ENCODE measurements at places on chromosomes 7 and 10.

DNA sequence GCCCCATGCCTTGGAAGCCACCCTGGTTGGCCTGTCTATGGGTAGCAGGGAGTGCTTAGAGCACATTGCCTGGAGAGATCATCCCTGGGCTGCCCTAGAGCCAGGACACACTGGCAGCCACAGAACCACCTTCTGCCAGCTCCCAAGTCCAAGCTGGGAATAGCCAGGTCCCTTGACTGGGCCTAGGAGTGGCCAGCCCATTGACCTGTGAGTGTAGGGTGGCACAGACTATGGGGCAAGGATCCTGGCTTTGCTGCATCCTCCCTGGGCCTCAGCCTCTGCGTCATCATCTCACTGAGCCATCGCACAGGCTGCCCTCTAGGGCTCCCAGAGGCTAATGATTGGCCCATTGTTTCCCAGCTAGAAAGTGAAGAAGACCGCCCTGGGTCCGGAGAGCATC lies 7.0 kb downstream of the AQP1 start:
- no peak for DNase-seq

- DNase-seq = no peak
Measured at GRCh38 chr7:137606061-137606674, 240.6 kb downstream of the DGKI start.

GRCh38 chr7:115267503-115267902 lies 345.6 kb downstream of the MDFIC start:
- DNase-seq = no peak

GRCh38 chr10:70120417-70120816 lies 12.2 kb downstream of the AIFM2 start:
- no peak for DNase-seq

DNA sequence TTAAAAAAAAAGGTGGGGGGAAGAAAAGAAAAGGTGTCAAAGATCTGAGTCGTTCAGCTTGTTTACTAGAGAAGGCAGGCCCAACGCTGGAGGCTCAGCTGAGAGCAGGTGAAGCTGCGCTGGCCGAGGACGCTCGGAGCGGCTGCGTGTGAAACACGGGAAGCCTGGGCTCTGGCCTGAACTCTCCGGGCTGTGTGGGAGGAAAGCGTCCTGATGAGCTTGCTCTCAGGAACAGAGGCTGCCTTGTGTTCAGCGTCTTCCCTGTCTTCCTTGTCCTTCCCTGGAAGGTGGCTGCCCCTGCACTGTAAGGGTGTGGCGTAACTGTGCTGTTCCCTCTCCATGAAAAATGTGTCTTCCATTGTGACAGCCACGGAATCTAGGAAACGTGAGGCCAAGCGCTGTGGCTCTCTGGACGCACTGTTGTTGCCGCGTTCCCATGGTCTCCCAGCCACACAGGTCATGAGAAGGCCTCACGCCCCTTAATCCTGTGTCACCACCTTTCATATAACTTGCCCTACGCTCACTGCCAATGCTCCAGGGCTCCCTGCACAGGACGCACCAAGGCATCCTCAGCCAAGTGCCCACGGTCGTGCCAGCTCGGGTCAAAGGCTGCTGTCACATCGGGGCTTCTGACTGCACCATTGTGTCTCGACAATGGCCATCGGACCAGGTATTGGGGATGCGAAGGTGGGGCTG lies 15.8 kb downstream of the IL15RA start:
- DNase-seq = no peak

- DNase-seq = no peak
Measured at GRCh38 chr10:107122703-107123102, 41.8 kb downstream of the SORCS1 start.

- no peak for DNase-seq
Measured at GRCh38 chr7:18702071-18702829, 206.7 kb downstream of the HDAC9 start.

DNA sequence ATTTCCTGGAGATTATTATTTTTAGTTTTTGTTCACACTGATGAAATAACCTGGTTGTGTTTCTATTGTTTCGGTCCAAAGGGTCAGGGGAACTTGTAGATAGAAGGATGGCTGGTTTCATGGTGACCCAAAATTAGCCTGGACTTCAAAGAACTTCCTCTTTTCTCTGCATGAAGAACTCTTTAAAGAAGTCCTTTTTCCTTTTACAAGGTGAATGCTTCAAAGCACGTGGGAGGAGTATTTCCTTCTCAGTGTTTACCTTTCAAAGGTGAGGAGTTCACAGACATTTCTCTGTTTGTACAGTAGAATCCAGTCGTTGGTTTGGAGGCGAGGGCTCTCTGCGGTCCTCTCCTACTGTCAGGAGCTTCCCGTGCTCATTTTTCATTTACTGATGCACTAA lies 561.7 kb downstream of the GATA3 start:
- no peak for DNase-seq

- DNase-seq = no peak
Measured at GRCh38 chr10:101967713-101968112, 88.3 kb downstream of the ARMH3 start.

DNA sequence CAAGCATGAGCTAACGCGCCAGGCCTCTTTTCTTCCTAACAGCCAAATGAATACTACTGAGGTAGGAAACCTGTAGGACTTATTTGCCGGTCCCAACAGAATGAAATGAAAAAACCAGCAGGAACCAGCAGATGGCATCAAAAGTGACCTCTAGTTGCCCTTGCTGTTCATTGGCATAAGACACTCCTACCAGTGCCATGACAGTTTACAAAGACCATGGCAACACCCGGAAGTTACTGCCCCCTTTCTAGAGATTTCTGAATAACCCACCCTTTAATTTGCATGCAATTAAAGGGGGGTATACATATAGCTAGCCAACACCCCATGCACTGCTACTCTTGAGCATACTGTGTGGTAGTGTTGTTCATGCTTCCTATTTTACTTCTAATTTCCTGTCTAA lies 65.2 kb downstream of the ATE1 start:
- no peak for DNase-seq

GRCh38 chr10:49134327-49134726 lies 506 bp upstream of the FAM170B start:
- no peak for DNase-seq

DNA sequence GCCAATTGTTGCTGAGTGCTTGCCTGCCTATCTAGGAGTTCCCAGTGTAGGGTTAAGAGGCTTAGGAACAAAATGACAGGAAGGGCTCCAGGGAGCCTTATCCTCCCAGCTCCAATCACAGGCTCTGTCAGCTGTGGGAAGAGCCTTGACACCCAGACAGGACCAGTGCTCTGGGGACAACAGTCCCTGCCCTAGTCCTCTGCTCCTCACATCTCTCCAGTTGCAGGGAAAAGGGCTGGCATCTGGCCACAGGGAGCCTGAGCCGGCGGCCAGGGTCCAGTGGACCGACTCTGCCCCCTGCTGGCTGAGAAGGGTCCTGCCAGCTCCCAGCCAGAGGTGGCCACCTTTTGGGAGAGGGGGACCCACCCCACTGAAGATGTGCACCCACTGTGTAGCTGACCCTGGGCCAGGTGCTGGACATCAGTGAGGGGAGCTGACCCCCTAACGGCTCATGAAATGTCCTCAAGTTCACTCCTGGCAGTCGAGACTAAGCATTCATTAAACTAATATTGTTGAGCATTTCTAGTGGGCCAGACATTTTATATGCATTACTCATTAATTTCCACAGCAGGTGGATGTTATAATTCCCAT lies 17.6 kb downstream of the DNAJB12 start:
- peak; percentile 49 for DNase-seq

DNA sequence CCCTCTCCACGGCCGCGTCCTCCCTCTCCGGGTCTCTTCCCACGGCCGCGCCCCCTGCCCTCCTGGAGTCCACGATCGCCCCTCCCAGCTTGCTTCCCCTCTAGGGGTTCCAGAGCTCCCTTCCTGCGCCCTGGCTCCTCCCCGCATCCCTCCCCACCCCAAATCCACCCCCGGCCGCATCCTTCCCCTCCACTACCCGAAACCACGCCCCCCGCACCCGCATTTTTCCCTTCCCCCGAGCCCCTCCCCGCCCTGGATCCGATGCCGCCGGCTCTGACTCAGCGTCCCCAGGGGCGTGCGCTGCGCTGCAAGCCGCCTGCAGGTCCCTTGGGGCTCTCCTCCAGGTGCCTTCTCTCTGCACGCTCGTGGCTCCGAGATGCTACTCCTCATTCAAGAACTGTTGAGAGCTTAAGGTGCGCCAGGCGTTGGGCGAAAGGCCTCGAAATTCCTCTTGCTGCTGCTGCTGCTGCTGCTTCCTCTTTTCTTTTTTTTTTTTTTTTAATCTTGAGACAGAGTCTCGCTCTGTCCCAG lies 372 bp upstream of the TMEM130 start:
- DNase-seq = peak; percentile 46

DNA sequence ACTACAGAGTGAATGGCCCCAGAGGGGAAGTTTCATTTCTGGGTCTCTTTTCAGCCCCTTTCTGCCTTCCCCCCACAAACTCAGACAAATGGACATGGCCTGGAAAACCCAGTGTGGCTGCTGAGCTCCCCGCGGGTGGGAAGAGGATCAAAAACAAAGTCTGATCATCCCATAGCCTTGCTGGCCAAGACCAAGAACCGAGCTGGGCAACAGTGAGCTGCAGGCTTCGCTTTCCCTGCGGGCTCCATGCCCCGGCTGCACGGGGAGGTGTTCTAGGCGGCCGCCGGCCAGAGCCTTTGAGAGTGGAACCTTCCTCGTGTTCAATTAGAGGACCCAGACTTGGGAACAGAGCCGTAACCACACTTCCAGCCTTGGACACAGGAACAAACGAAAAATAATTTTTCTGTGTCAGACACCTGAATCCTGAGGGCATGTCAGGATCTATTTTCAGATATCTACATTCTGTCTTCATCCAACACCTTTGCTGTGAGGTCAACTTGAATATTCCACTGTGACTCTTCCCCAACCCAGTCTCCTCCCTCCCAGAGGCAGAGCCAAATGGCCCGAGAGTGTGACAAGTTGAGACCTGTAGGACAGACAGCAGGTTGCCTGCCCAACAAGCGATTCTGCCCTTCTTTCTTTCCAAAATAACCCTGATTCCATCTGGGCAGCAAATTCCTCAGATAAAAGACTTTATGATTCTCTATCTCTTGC lies 26.0 kb downstream of the WDR86 start:
- no peak for DNase-seq

GRCh38 chr10:8159341-8160165 lies 105.1 kb downstream of the GATA3 start:
- peak; percentile 64 for DNase-seq

DNA sequence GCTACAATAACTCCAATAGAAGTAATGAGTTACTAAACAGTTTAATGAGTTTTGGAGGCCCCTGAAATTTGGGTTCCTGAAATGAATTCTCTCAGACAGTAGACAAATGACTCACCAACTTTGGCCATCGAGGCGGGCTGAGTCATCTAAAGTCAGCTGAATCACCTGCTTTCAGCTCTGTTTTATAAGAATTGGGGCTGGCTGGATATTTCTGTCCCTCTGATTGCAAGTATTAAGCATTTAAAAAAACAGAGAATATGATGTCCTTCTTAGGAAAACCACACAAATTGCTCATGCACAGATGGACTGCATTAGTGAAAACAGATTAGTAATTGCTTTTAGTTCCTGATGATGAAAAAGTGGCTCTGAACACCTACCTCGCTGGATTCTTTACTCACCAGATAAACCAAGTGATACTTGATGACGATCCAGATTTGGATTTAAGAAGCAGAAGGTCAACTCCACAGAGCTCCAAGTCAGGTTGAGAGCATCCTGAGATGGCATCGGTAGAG lies 59.1 kb downstream of the ZNF365 start:
- DNase-seq = peak; percentile 77

DNA sequence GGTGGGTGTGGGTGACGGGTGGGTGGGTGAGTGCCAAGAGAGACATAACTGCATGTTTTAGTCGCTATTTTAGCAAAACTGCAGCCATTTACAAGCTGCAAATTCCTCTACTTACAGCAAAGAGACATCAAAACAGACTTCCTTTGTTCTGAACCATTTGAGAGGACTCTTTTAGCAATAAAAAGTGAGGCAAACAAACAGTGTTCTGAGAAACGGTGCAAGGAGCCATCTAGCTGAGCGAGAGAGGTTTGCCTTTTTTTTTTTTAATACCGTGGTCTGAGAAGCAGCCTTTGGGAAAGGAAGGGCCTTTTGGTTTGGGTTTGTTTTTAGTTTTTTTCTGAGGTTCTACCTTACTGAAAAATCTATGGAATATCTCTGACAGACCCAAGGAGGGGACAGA lies 62.9 kb downstream of the SCRN1 start:
- DNase-seq = no peak

GRCh38 chr10:117363028-117363427 lies 12.2 kb downstream of the PDZD8 start:
- DNase-seq = no peak

GRCh38 chr7:43164757-43165156 lies 52.3 kb downstream of the HECW1 start:
- peak; percentile 90 for DNase-seq

DNA sequence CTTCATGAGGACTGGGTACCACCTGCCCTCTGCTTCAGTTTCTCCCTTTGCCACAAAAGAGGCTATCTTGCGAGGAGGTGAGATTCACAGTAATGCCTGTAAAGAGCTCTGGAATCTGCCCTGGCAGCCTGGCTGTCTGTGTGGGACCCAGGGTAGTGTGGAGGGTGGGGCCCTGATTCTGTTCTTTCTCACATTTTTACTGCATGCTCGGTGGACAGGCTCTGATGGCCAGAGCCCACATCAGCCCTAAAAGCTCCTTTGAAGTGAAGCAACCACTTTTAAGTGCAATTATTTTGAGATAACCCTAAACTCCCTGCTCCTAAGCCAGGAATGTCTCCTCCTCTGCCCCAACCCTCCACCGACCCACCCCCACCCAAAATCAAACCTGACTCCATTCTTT lies 92.1 kb upstream of the PODXL start:
- DNase-seq = no peak

DNA sequence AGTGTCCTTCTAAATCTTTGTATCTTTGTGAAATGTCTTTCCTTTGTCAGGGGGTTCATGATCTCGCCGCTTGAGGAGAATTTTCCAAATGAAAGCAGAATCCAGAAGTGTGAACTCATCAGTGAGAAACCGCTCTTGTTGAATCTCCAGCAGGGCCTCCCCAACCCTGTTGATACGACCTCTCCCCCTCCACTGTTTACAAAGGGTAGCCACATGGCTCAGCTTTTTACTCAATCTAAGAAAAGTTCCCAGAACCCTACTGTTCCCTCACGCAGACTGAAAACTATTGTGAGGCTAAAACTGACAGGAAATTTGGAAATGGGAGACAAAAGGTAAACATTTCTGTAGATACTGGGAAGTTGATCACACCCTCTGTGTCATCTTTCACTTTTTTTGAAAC lies 73.9 kb downstream of the SEMA3C start:
- DNase-seq = no peak

DNA sequence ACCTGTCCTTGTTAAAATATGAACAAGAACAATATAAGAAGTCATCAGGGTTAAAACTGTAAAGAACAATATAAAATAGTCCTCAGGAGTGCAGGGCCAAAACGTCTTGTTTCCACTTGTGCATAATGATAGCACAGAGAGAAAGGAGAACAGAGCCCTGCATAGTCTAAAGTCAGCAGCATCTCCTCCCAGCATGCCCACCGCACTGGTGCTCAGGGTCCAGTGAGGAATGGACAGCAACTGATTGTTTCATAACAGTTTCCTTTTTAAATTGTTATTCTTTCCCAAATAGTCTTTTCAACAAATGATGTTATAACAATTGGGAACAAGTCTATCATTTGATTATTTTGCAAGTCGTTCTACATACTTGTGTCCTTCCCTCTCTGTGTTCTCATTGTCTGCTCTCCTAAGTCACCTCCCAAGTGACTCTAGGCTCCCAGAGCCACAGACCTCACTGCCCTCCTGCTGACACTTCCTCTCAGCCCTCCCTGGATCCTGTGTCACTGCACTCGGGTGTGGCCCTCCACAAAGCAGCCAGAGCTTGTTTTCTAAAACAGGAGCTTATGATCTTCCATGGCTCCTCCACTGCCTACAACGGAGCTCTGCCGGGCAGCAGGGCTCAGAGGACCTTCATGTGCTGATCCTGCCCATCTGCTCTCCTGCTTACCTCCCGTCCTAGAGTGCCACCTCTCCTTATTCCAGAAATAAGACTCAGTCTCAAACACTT lies 27.6 kb downstream of the COBL start:
- no peak for DNase-seq

Data from NCI-H226 (cell line).